ENCODE measurements at places on chromosomes 6 and 20.

GRCh38 chr6:107819217-107819616 is 4.9 kb downstream of the SCML4 start:
- DNase-seq, result no peak

DNA sequence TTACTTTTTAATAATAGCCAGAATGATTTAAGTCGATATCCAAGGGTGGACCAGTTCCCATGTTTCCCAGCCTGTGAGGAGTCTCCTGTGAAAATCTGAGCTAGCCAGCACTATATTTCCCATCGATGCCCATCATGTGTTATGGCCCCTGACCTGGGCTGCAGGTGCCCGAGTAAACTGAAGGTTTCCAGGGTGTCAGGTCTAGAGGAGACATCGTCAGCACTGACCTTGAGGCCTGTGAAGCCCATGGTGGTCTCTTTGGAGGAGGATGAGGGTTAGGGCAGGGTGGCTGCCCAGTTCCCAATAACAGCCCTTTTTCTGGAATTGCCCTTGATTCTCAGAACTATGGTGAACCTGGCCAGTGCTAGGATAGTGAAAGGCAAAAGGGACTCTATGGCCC is 63.0 kb upstream of the TOP1 start:
- DNase-seq, result peak; percentile 43

DNA sequence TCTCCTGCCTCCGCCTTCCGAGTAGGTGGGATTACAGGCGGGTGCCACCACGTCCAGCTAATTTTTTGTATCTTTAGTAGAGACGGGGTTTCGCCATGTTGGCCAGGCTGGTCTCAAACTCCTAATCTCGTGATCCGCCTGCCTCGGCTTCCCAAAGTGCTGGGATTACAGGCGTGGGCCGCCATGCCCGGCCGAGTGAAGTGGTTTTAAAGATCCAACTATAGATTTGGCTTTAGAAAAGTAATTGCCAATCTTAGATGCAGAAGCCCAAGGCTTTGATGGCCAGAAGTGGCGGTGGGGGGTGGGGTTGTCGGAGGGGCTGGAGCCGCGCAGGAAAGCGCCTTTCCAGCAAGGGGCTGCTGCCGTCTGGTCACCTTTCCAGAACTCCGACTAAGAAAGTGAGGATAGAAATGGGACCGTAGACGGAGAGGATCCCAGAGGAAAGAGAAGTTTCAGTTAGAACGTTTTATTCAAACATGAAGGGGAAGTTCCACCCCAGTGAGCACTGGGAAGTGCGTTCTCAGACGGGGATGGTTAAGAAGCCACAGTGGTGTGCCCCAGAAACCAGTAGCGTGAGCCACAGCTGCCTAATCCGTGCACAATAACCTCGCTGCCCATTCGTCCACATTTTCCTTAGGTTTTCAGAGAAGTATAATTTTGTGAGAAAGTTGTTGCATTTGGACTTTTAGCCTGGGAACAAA is 69.7 kb downstream of the DLL1 start:
- DNase-seq, result no peak

GRCh38 chr6:105226598-105227294 is 46.9 kb upstream of the POPDC3 start:
- DNase-seq, result no peak

- DNase-seq, result no peak
These were observed 164.2 kb upstream of the SUPT3H start for GRCh38 chr6:45541934-45542333.

DNA sequence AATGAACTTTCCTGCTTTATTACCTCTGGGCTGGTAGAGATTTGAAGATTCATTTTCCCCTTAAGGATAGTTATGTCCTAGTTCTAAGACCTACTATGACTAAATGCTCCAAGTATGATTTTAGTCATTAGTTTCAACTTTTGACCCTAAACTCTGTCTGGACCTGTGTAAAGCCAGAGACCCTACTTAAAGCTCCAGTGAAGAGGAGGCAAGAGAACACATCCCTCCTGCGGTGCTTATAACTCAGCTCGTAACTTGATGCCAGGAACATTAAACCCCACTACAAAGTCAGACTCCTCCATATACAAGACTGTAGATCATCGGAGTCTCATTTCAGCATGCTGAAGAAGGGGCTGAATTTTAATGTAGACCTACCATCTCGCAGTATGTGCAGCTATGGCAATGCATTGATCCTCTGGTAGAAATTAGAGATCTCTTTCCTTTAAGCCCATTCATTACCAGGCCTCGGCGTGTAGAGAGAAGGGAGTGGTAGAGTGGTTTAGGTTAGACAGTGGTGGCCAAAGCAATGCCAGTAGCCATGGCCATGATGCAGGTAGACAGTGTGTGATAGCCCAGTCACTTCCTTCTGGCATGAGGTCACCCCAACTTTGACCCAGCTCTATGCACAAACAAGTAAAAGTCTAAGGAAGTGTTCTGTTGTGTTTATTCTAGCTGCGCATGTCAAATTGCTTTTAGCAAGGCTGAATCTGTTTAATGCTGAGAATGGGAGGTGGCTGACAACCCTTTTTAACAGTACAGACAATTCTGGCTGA is 34.8 kb upstream of the MYB start:
- DNase-seq, result no peak

DNA sequence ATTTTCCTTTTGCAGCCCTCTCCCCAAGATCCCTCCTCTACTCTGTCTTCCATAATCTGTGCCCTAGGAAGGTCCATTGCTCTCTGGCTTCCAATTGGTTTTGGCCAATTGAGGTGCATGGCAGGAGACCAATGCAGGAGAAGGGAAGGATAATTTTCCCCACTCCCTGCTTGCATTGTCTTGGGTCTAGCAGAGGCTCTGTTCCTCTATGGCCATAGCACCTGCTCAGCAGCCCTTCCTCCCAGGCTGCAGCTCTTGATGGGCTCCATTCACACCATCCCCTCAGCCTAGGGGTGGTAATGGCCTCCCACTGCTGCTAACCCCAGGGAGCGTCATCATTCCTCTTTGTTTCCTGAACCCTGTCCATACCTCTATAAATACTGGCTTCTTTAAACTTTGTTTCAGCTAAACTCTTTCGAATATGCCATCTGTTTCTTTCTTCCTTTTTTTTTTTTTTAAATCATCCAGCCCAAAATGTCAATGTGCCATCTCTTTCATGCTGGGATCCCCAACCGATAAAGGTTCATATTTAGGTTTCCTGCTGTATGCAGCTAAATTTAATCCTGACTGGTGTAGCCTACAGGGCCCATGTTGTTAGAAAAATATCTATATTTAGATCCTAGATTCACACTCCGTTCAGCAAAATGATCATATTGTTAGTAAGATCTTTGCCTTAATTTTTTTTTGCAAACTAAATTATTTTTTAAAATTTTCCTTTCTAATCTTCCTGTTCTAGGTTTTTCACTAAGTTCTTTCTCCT is 63.8 kb downstream of the HECA start:
- no peak for DNase-seq

GRCh38 chr20:56417911-56418310 is 5.9 kb downstream of the CASS4 start:
- no peak for DNase-seq

- DNase-seq, result no peak
These were observed 377.7 kb downstream of the BTBD9 start for GRCh38 chr6:38262026-38262425.

DNA sequence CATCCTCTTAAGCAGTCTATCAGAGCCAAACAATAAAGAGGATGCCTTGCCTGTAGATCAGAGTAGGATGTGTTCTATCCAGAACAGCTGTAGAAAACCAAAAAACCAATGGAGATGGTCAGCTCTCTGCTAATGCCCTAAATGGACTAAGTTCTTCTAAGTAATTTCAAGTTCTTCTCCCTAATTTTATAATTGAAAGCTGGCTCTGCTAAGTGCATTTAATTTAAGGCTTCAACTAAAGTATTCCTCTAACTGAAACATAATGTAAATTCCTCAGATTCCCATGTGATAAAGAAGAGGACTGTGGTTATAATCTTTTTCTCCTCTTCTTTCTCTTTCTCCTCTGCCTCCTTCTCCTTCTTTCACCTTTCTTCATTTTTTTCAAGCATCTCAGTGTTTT is 709.5 kb downstream of the KIF16B start:
- DNase-seq, result no peak

DNA sequence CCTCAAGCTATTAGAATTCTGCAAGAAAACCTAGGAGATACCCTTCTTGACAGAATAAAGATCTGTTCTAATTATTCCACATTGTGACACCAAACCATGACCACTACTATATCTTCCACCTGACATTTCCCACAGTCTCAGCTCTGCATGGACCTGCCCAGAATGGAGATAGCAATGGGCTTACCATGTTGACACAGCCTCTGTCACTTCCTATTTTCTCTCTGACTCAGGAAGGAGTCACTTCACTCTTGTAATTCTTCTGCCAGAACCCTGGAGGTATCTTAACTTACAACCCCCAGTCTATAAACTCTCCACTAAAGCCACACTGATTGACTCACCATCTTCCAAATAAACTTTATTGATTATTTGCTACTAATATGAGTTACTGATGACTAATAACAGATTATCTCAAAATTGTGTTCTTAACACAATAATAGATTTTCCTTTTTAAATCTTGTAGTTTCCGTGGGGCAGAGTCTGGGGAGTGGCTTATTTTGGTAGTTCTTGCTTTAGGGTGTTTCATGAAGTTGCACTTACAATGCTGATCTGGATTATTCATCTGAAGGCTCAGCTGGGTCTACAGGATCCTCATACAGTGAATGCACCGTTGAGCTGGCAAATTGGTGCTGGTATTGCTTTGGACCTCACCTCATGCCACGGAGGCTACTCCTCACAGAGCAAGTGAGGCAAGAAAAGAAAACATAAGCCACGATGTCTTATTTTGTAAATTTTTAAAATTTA is 869.9 kb downstream of the KIF16B start:
- DNase-seq, result no peak

DNA sequence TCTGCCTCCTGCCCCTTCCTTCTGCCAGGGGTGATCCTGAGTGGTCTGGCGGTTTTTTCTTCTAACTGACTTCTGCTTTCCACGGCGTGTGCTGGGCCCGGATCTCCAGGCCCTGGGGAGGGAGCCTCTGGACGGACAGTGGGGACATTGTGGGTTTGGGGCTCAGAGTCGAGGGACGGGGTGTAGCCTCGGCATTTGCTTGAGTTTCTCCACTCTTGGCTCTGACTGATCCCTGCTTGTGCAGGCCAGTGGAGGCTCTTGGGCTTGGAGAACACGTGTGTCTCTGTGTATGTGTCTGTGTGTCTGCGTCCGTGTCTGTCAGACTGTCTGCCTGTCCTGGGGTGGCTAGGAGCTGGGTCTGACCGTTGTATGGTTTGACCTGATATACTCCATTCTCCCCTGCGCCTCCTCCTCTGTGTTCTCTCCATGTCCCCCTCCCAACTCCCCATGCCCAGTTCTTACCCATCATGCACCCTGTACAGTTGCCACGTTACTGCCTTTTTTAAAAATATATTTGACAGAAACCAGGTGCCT is 10.2 kb downstream of the SLC29A1 start:
- no peak for DNase-seq

- DNase-seq, result no peak
These were observed 61.7 kb upstream of the SGK1 start for GRCh38 chr6:134379599-134379998.

DNA sequence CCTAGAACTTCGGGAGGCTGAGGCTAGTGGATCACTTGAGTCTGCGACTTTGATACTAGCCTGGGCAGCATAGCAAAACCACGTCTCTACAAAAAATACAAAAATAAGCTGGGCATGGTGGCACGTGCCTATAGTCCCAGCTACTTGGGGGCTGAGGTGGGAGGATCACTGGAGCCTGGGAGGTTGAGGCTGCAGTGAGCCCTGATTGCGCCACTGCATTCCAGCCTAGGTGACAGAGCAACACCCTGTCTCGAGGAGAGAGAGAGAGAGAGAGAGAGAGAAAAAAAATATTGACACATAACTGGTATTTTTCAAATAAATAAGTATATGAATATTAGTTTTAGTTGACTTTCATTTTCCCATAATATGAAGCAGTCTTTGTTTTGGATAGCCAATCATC is 222.2 kb downstream of the BTBD9 start:
- DNase-seq, result no peak

DNA sequence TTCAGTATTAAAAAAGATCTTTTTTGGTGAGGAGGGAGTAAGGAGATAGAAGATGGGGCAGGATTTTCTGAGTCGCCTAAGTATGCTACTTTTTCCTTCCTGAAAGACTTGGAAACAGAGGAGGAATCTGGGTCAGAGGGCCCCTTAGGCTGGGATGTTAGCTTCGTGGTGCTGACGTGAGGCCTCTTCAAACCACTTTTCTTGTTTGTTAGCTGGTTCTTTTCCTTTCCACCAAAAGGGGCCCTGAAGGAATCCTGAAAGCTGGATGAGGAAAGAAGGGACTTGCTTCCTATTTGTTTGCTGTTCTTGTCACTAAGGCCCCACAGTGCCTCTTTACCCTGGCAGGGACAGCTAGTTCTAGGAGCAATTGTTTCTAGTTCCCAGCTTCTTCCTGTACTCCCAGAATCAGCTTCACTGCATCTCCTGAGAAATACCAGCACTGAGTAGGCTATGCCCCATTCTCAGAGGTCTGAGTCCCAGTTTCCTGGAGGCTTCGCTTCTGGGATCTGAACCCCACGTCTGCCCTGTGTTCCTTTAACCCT is 2.2 kb upstream of the IL20RA start:
- DNase-seq, result no peak

GRCh38 chr6:153170511-153170910 is 39.4 kb upstream of the RGS17 start:
- no peak for DNase-seq

DNA sequence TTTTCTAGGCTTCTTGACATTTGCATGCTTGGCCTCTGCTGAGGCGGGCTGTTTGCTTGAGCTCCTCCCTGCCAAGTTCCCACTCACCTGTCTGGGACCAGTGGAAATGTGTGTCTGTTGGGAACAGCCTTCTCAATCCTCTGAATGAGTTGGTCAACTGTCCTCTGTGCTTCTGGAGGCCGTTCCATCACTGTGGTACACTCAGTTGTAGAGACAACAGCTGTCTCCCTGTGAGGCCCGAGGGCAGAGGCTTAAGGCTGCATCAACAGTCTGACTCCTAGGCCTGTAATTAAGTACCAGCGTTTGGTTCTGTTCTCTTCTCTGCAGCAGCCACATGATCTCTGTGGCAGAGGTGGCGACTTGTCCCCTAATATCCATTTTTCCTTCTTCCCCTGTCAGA is 110.9 kb downstream of the CDC5L start:
- peak; percentile 31 for DNase-seq
